Fibroblast of skin of right quadriceps (primary cell): ENCODE measurements at places on chromosomes 6 and 20.
A peak's percentile ranks its signal among the peaks of the same experiment; 100 is the strongest.

DNA sequence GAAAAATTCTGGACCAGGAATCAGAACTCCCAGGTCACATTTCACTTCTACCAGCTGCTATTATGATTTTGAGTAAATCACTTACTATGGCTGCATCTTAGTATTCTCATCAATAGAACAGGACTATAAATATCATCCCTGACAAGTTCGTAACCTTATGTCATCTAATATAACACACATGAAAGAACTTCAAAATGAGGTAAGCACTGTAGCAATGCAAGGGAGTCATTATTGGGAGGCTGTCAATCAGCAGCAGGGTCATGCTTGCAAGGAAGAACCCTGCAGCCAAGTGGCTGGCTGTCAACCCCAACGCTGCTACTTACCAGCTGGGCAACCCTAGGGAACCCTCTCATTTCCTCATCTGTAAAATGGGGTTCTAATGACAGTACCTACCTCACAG lies 123.3 kb upstream of the B3GAT2 start:
- no peak for DNase-seq

GRCh38 chr6:6225885-6226529 lies 94.5 kb downstream of the F13A1 start:
- no peak for DNase-seq

DNA sequence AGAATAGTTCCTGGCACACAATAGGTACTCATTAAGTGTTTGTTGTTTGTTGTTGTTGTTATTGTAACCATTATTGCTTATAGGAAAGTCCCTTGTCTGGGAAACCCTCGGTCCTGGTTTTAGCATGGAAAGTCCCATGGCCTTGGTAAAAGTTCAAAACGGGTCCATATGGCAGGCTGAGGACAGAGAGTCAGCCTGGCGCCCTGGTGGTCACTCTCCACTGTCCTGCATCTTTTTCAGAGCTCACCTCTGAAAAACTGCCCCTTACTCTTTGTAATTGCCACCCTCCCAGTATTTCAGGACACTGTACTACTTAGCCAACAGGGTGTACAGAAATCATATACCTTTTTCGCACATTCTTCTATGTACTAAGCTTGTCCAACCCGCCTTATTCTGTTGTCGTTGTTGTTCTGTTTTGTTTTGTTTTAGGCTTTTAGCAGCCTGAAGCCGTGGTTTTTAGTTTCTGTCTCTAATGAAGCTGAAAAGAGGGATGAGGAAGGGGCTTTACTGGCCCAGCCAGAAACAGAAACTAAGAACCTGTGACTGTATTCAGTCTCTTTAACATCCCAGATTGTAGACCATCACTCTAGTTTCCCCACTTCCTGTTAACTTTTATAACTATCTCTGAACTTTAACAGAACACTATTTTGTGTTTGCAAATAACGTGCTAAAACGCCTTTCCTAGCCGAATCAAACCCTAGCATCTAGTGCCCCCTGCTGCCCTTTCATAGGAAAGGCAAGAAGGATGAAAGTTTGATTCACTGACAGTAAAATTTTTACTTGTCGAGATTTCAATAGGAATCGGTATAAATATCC lies 7.6 kb upstream of the TMEM14A start:
- DNase-seq, result peak; percentile 76

DNA sequence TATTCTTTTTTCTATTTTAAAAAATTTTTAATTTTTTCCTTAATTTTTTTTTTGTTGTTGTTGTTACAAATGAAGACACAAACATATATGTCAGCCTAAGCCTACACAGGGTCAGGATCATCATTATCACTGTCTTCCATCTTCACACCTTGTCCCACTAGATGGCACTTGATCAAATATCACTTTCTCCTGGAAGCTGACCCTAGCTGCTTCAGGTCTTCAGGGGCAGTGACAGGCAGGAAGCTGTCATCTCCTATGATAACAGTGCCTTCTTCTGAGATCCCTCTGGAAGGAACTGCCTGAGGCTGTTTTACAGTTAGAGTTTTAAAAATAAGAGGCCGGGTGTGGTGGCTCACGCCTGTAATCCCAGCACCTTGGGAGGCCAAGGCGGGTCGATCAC lies 70.2 kb upstream of the EEF1E1 start:
- DNase-seq, result no peak

DNA sequence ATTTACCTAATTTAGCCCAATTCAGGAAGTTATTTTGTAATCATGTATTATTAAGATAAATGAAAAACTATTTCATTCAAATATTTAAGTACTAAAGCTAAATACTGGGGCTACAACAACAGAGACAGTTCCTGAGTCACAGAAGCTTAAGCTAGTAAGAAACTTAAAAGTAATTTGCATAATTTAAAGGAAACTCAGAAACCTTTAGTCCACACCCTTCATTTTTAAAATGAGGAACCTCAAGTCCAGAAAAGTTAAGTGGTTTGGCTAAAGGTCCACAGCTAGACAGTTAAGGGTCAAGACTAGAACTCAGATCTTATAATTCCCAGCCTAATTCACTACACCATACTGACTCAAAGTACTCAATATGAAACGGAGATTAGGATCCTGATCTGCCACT lies 7.2 kb downstream of the LMBRD1 start:
- no peak for DNase-seq

DNA sequence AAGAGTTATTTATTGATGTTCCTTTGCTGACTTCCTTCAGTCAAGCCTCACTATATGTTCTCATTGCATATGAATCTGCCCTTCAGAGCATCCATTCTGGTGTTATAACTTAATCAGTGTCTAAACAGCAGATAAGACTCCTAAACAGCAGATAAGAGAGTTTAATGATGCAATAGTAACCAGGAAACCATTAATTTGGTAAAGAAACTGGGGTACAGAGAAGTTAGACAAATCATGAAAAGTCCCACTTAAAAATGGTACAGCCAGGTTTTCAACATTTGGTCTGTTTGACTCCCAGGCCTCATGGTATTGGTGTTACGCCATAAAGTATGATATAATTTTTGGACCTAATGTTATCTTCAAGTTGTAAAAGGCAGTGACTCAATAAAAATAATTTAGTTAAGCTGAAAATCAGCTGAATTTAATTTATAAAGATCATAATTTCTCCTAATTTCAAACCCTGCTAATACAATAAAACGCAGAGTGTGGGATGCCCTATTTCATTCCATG lies 127.4 kb upstream of the DST start:
- DNase-seq, result no peak

DNA sequence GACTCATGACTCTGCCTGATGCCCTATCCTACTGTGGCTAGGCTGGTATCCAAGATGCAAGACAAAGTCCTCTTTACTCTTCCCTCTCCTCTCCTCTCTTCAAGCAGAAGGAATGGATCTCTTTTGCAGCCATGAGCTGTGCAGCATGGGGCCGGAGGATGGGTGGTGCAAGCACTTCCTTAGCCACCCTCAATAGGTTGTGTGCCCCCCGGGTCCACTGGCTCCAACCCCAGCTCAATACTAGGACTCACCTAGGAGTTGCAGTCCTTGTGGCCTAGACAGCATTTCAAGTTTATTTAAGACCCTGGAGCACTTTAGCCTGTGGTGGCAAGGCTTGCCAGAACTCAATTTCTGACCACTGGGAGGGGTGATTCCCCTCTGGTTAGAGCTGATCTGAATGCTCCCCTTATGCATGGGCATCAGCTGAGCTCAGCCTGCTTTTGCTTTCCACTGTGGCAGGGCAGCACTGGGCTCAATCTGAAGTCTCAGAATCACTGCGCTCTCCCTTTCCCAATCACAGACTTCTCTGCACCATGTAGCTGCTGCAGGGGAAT lies 29.0 kb upstream of the GRM4 start:
- no peak for DNase-seq

- no peak for DNase-seq
Measured at GRCh38 chr20:50038574-50038991, 55.8 kb downstream of the SNAI1 start.

DNA sequence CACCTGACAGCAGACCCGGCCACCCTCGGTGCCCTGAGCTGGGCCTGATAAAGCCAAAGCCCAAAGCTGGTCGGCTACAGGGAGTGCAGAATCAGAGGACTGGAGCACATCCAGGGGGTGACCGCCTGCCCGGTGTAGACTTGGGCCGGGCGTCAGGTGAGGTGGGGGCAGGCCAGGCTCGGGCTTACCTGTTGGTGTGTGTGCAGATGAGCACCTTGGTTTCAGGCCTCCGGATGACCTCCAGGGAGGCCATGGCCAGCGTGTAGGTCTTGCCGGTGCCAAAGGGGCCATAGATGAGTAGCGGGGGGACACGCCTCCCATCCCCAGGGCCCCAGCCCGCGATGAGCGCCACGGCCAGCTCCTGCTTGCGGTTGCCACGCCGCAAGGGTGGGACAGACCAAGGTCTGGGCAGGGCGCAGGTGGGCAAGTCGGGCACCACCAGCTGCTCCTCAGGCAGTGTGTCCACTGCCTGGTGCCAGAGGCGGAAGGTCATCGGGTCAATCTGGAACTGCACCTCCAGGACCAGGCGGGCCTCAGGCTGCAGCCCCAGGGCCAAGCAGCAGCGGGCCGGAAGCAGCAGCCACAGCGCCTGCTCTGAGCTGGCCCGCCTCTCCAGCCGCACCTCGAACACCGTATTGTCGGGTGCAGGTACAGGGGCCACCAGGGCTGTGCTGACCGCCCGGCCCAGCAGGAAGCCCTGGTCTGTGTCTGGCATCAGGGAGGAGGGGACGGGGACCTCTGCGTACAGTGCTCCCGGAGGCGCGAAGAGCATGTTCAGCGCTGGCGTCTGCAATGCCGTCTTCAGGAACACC lies 5.7 kb downstream of the HELZ2 start:
- no peak for DNase-seq

DNA sequence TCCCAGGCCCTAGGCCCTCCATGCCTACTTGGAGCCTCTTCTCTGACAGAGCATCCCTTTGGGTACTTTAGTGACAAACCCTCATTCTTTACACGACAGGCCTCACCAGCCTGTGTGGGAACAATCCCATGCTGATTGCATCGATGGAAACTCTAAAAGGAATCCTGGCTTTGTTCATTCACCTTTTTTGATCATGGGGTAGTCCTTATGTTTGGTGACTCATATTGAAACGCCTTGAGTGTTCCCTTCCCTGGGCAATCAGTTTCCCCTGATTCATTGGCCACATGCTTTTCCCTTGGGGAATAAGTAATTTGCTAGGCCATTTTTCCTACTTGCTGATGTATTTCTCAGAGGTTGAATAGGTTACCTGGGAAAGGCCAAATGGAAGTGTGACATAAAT lies 14.7 kb upstream of the TNFAIP3 start:
- DNase-seq, result peak; percentile 64

- peak; percentile 20 for DNase-seq
Measured at GRCh38 chr6:63597141-63598048, 25.1 kb downstream of the LOC128125822 start.

DNA sequence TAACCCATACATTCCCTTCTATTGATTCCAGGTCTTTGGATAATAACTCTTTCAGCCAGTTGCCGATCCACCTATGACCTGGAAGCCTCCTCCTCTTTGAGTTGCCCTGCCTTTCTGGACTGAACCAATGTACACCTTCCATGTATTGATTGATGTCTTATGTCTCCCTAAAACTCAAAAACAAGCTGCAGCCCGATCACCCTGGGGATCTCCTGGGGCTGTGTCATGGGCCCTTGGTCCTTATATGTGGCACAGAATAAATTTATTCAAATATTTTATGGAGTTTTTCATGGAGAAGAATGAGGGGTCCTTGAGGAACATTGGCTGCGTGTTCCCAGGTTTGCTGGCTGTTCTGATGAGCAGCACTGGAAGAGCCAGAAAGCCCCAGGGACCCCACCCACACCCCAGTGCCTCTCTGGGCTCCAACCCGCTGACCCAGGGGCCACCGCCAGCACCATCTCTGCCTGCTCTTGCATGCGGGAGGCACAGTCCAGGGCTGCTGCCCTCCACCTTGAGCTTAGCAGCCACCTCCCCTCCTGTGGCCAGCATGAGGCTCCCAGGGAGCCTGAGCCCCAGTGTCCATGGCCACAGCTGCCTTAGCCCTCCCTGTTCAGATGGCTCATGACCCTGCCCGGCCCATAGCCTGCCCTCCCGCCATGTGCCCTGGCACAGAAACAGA lies 36.5 kb upstream of the CST7 start:
- DNase-seq, result no peak

DNA sequence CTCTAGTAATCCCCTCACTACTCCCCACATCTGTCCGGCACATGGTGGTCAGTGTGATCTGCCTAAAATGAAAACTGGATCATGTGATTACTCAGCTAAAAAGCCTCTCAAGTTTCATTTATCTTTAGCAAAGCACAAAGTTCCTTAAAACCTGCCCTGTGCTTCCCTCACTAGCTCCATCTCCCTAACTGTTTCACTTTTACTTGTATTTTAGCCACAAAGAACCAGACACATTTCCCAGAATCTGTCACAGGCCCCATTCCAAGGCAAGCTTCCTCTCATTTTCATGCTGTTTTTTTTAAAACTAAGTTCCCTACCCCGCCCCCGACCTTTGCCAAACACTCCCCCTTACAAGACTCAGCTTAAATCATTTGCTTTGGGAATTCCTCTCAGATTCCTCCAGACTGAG lies 8.9 kb upstream of the IGF2R start:
- peak; percentile 34 for DNase-seq

DNA sequence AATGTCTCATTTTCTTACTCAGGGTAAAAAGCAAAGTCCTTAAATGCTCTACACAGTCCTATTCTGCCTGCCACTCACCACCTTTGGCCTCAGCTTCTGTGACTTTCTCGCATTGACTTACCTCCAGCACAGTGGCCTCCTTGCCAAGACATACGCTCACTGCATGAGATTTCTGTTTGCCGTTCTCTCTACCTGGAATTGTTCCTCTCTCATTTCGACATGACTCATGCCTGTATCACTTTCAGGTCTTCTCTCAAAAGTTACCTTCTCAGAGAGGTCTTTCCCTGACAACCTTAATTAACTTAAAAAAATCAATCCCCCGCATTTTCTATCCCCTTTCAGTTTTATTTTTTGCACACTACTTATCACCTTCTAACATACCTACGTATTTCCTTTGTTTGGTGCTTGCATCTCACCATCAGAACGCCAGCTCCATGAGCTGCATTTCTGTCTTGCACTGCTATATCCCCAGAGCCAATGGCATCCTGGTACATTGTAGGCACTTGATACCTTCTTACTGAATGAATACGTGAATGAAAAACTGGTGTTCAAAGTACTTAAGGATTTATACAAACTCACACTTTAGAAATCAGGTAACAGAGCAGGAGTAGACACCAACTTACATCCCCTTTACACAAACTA lies 24.5 kb downstream of the TENT5A start:
- DNase-seq, result no peak

DNA sequence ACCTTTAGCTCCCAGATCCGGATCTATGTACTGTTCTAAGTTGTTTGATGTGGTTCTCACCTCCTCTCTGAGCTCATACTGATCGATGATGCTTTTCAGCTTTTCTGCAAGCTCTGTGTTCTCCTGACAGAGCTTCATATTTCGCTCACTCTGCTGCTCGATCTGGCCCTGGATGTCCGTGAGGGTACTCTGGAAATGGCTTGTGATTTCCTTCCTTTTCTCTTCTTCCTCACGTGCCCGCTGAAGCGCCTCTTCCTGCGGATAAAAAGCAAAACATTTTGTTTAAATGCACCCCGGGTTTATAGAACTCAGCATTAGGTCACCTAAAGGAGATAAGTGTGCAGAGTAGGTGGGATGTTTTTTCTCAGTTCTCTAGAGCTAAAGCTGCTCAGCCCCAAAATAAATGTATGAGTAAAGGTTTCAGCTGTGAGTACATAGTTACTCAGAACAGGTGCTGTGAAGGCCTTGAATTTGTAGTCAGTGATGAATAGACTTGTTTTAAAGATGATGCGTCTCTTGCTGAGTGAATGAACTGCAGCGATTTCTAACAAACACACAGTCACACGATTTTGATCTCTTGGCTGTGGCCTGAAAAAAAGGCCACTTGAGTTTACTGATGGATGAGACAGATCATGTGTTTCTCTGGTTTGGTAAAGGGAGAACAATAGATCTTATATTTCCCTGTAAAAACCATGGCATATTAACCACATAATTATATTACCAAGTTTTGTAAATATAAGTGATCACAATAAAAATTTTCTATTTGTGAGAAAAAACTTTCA lies 29.1 kb downstream of the TXLNB start:
- DNase-seq, result no peak
